Stimulated activated CD4-positive, alpha-beta T cell treated with anti-CD3 and anti-CD28 coated beads, Interleukin-2, amount 100 ng/mL, for 48 hours (primary cell): ENCODE measurements at places on chromosomes 7 and 10.

DNA sequence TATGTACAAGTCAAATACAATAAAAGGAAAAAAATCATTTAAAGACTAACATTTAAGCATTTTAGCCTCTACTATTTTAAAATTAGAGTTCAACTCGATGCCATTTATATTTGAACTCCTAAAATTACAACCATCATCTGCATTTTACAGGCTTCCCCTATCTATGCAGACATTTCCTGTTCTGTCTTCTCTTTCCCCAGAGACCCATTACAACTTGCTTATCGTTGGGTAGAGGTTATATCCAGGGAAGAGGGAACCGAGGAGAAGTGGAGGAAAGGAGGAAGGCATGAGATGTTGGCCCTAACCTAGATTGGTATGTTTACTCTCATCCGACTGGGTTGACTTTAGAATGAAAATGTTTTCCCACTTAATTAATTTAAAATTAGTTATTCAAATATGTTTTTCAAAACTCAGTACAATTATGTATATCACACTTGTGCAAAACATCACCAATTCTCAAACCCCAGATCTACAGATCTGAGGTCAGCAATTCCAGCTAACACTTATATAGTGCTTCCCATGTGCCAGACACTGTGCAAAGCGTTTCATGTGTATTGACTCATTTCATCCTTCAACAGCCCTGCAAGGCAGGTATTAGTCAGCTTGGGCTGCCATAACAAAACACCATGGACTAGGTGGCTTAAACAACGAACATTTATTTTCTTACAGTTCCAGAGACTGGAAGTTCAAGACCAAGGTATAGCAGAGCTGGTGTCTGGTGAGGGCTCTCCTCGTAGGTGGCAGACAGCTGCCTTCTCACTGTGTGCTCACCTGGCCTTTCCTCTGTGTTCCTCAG lies 27.3 kb upstream of the HERPUD2 start:
- DNase-seq: no peak

- no peak for DNase-seq
These were observed 152.6 kb upstream of the KLF14 start for GRCh38 chr7:130886438-130887135.

- no peak for DNase-seq
These were observed 23.9 kb downstream of the LIPM start for GRCh38 chr10:88826388-88826787.

DNA sequence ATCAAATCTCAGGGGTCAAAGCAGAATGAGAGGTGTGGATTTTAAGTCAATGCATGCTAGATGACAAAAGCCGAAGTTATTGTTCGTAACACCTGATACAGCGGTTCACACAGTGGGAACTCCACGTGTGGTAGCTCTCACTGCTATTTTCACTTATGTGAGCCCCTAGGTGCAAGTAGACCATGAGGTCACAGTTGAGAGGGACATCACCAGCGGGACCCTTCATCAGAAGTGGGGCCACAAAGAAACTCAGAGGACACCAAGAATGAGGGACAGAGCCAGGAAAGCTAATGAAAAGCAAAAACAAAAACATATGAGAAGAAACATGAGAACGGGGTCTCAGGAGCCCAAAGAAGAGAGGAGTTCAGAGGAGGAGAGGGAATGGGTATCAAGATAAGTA lies 63.5 kb downstream of the ADAM12 start:
- DNase-seq: no peak

GRCh38 chr10:106938513-106938912 lies 226.0 kb downstream of the SORCS1 start:
- no peak for DNase-seq

DNA sequence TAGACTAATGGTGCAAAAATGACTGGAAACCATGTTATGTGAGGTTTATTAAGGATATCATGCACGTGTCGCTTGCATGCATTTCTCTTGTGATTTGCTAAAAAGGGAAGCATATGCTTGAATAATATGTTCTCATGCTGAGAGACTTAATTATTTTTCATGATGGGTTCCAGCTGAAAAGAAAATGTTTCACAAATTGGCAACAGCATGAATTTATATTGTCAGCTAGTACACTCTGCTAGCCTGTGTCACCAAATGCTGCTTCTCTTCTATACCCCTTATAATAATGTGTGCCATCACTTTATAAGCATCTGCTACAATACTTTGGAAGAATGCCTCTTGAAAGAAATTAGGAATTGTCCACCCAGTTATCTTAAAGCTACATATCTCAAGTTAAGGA lies 63.0 kb downstream of the GNAI1 start:
- DNase-seq: no peak

DNA sequence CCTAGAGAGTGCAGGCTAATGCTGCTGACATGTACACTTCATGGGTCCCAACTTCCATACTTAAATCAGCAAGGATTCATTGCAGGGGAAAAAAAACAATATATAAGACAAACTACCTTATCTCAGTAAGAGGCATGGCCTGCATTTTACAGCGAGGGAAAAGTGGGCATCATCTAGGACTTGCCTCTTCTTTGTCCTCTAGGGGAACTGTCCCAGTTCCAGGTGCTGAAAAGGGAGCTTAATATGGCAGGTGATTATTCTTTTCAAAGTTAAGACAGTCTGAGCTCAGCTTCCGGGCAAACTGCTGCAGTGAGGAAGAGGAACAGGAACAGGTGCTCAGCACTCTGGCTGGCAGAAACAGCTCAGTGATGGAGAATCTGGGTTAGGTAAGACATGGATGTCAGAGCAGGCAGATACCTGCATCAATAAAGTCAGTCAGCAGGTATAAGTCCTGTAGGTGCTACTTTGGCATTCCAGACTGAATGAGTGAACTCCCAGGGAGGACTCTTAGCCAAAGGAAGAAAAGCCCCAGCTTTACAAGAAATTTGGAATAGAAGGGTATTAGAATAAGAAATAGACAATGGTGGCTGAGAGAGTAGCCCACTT lies 147.2 kb downstream of the TMEM178B start:
- no peak for DNase-seq

DNA sequence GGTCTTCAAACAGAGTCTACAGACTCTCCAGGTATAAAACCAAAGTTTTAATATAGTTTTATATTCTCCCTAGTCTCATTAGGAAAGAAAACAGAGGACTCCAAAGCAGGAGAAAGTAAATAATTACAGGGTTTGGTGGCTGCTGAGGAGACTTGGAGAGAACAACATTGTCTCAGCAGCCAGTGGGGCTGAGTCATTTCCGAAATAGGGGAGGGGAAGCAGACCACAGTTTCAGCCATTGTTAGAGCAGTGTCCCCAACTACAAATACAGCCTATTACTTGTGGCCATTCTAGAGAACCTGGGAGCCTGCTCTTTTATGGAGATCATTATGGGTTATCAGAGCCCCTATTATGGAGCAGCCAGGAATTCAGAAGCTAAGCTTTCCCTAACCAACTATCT lies 44.2 kb upstream of the A1CF start:
- no peak for DNase-seq
